ENCODE measurements at places on chromosomes 5 and 9.
A peak's percentile ranks its signal among the peaks of the same experiment; 100 is the strongest.

DNA sequence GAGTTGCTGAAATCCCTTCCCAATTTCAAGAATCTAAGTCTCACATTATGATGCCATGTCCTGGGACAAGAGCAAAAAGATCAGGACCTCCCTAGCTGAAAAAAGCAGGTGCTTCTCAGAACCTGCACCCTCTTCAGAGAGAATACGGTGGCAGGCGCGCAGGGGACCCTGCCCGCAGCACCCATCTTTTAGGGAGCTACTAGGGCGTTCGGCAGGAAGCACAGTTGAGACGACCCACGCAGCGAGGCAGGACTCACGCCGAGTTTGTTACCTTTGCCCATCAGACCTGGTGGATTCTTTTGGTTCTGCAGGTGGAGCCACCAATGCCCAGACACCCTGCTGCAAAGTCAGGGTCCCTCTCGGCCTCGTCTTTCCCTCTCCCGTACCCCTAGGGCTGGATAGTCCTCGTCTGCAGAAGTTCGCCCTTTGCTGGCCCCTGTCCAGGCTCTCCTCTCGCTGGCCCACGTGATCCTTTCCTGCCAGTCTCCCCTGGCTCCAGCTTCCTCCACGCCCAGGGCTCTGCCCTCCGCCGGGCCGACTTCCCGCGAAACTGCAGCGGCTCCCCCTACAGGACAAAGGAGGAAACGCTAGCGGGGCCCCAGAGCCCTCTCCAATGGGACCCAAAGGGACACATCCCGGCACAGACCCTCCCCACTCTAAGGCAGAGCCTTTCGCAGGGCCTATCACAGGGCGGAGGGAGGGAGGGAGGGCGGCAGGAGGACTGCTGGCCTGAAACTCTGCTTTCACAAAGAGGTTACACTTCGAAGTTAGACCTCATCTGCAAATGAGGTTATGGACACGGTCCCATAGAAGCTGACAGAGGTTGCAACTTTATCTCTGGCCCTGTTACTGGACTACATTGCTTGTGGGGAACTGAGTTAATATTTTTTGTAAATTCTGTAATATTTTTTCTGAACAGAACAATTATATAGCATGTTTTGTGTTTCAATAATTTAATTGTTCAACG, 28.8 kb downstream of the TMEM174 start:
- DNase-seq: peak; percentile 92

- DNase-seq: no peak
Observed at GRCh38 chr5:167232675-167233311, 1058.7 kb upstream of the WWC1 start.

DNA sequence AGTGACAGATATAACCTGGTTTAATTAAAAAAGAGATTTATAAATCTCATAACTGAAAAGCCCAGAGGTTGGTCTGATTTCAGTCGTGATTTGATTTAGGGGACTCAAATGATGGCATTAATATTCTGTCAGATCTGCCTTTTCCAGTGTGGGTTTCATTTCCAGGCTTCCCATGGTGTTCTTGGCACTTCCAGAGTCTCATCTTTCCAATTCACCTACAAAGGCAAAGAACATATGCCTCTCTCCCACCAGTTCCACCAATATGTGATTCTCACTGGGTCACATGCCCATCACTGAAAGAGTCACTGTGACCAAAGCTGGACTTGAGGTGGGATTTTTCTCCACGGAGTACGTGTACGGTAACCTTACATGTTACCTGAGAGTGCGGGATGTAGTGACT, 137.4 kb upstream of the IL12B start:
- DNase-seq: no peak

GRCh38 chr9:14640294-14640693, 52.9 kb downstream of the ZDHHC21 start:
- DNase-seq: no peak

DNA sequence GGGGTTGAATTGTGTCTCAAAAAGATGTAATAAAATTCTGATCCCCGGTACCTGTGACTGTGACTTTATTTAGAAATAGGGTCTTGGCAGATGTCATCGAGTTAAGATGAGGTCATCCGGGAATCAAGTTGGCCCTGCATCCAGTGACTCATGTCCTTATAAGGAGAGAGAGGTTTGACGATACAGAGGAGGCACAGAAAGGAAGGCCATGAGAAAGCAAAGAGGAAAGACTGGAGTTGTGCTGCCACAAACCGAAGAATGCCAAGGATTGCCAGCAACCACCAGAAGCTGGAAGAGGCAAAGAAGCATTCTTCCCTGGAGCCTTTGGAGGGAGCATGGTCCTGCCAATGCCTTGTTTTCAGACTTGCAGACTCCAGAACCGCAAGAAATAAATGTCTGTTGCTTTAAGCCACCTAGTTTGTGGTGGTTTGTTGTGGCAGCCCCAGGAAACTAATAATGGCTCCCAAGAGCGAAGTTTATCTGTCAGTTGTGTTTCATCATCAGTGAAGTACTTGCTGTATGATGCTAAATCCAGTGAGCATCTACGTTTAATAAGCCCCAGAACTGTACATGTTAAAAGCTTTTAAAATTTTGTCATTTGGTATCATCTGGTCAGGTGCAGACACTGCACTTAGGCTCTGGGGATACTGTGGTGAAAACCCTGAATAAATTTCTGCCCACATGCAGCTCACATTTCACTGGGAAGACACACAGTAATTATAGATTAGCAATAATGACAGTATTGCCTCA, 114.8 kb downstream of the TLE4 start:
- no peak for DNase-seq

DNA sequence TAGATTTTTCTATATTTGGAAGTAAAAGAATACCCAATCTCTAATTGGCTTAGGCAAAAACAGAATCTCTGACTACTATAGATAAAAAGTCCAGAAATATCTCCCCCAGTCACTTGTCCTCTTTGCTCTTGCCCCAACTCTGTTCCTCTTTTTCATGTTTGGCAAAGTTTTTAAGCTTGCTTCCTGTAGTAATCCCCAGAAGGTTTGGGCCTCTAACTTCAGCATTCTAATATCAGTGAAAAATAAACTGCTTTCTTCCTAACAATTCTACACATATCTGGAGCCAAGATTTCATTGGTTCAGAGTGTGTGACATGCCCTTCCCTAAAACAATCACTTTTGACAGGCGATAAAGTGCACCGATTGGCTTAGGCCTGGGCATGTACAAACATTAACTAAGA, 1680.3 kb downstream of the MAT2B start:
- no peak for DNase-seq

DNA sequence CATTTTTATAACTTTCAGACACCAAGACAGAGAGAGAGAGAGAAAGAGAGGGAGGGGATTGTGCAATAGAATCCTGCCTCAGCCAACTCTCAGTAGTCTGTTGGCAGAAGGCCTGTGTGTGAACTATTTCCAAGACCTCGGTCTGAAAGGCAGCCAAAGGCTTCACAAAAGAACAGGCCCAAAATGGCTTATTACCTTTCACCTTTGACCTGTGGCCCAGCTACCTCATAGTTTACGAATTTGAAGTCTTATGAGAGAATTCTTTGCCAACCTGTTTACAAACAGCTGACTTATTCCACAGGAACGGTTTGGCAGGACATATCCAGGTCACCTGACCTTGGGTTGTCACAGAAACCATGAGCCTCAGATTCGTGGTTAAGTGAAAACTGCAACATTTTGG, 48.6 kb downstream of the NR2F1-AS1 start:
- DNase-seq: peak; percentile 47

- DNase-seq: no peak
Observed at GRCh38 chr9:136935651-136936050, 8.9 kb downstream of the FBXW5 start.

GRCh38 chr5:160007514-160007913, 1.4 kb upstream of the TTC1 start:
- no peak for DNase-seq

- no peak for DNase-seq
Observed at GRCh38 chr5:63931836-63932235, 30.4 kb downstream of the HTR1A start.

DNA sequence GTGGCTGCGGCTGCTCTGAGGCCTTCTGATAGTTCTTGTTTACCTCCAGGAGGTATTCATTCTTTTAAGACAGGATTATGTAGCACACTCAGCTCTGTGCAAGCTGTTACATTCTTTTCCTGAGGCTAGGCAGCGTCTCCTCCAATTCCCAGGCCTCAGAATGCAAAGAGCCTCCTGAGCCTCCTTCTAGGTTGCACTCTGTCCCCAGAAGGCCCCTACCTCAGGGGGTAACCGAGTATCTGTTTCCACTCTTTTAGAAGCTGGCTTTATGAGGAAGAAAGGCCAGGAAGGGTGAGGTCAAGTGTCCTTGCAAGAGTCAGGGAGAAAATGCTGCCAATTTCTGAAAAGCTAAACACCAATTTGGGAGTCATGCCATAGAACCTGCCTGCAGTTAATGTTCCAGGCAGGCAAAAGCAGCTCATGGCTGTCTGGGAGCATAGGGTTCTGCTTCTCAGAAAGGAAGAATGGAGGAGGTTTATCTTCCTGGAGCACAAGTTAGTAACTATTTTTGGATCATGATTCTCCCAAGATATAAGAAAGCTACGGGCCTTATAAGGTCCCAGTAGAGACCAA, 178.9 kb downstream of the SEMA6A start:
- DNase-seq: no peak

GRCh38 chr5:32044939-32045338, 129.2 kb downstream of the GOLPH3 start:
- no peak for DNase-seq

- DNase-seq: no peak
Observed at GRCh38 chr9:125932746-125933455, 185.7 kb downstream of the PBX3 start.

DNA sequence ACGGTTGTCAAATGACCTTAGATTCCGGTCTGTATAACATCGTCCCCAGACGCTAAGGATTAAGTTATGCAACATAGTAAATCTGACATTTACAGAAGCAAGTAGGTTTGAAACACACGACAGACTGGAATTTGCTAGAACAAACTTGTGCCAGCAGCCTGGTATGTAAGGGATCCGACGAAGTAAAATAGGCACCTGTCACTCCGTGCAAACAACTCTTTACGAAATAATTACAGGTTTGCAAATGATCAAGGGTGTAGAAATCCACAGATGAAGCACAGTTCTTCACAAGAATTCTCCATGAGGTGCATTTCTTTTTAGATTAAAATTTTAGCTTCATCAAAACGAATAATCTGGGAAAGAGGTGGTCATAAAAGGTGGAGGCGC, 508 bp downstream of the MOCS2 start:
- DNase-seq: no peak
